ENCODE measurements at places on chromosomes 3 and 15.

DNA sequence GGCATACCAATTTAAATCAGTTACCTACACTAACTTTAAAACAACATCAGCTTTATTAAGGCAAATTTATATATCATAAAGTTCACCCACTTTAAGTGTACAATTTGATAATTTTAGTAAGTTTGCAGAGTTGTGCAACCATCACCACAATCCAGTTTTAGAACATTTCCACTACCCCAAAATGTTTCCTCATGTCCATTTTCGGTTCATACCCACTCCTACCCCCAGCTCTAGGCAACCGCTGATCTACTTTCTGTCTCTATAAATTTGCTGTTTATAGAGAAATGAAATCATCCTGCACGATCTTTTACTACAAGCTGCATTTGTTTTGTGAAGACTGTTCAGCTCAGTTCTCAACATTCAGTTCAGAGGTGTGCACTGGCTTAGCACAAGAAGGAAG, 31.5 kb upstream of the FAM81A start:
- DNase-seq, result no peak

DNA sequence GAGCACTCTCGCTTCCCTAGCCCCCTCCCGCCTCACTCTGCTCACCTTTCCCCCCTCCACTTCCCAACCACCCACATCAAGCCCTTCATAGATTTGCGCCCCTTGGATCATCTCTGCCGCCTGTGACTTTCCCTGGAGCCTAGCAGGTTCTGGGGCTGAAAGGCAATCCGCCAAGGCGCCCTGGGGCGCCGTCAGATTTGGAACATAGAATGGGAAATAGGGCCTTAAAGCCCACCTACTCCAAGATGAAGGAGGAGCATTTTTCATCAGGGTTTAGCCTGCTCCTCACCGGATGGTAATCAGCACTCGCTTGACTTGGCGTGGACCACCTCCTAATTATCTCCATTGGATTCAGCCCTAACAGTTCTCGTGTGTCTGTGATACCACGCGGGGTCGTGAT, 1.3 kb downstream of the CPNE4 start:
- DNase-seq, result no peak

- DNase-seq, result no peak
Observed at GRCh38 chr3:41234823-41235721, 35.8 kb downstream of the CTNNB1 start.

DNA sequence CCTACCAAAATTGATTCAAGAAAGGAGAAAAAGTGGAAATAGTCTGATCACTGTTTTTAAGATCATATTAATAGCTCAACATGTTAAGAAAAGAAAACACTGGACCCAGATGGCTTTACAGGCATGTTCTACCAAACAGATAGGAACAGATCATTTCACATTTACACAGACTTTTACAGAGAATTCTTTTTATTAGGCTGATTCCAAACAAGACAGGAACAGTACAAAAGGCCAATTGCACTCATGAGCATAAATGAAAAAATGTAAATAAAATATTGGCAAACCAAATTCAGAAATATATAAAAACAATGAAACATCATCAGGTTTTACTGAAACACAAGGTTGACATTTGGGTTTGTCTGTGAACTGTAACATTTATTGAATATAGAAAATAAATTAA, 106.5 kb downstream of the WNT5A start:
- DNase-seq, result no peak

DNA sequence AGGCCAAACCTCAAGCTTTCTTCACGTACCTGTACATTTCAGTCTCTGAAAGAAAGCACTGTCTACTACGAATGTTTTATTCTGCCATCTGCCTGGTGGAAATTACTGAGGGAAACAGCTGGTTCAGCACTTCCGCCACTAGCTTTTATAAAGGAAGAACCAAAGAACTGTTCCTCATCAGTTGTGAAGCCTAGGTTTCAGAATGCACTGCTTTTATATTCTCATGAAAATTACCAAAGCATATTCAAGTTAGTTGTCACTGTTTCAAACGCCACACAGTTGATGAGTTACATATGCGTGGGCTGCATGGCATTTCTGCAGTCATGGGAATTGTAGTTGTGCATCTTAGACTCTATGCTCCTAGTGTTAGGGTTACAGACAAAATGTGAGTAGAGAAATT, 21.5 kb upstream of the ZBTB38 start:
- no peak for DNase-seq

DNA sequence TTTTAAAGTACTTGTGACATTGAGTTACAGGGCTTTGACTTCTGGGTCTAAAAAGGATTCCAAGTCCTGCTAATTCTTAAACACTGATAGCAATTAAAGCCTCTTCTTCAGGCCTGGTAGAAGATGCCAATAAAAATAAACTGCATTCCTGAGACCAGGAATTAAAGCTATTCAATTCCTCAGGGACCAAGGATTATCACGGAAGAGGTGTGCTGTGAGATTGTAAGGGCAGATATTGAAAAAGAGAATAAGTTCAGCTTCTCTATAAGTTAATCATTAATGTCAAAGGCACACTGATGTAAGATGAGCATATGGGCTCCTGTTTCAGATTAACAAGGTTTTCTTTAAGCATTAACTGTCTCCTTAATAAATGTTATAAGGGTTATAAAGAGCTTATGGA, 611.3 kb downstream of the SI start:
- DNase-seq, result no peak

GRCh38 chr3:147427746-147428145, 18.6 kb downstream of the ZIC1 start:
- DNase-seq, result no peak

- no peak for DNase-seq
Observed at GRCh38 chr15:39236375-39236774, 344.5 kb upstream of the THBS1 start.

DNA sequence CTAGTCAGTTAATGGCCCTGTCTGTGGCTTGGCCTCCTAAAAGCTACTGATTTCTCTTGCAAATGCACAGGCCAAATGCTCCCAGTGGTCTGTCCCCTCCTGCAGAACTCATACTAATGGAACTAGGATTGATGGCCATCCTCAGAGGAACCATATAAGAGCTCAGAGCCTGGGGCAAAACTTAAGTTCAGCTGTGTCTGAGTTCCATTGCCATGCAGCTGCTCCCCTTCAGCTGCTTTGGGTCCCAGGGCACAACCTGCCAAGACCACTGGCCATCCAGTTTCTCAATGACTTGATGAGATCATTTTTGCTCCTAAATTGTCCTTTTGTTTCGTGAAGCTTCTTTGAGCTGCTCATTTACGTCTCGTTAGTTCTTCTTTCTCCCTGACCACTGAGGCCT, 529.5 kb upstream of the TBL1XR1 start:
- no peak for DNase-seq

- no peak for DNase-seq
Observed at GRCh38 chr3:168360993-168361392, 265.3 kb upstream of the GOLIM4 start.

DNA sequence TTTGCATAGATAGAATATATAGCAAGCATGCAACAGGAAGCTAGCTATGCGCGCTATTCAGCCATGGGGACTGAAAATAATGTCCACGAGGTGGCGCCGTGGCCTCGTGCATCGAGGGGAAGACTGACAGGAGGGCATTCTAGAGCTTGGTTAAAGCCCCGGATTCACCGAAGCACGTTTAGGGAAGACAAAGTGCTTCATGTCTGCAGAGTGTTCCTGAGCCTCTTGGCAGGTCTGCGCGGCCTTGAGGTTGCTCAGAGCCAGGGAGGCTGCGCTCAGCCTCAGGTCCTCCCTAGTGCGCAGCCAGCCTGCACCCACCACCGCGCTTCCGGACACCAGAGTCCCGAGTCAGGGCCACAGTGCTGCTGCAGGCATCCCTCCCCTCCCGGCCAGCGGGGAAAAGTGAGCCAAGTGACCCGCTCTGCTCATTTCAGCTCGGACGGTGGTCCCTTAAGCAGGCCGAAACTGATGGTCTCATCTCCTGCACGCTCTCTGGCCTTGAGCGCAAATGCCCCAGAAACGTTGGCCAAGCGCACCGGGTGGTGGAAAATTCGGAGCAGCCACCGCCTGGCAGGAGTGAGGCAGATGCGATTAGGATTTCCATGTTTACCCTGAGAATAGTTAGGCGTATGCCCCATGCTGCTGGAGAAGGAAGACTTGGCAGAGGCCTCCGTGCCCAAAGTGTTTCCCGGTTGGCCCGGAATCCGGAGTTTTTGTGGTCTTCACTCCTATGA, 24.8 kb downstream of the GABRA5 start:
- DNase-seq, result no peak

DNA sequence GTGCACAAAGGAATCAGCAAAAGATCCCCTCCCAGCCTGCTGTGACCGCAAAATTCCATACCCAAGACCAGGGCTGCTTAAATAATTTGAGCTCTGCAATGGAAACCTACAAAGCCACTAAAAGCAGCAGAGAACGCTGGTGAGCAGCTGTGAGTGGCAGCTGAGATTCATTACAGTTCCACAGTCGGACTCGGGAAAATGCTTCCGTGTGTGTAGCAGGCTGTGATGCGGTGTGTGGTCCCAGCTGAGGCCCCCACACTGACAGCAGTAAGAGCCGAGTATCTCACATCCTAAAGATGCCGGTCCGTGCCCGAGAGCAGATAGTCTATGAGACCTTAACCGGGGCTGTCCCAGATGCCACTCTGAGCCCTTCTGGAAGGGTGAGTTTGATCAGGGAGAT, 37.4 kb downstream of the TM2D3 start:
- no peak for DNase-seq

DNA sequence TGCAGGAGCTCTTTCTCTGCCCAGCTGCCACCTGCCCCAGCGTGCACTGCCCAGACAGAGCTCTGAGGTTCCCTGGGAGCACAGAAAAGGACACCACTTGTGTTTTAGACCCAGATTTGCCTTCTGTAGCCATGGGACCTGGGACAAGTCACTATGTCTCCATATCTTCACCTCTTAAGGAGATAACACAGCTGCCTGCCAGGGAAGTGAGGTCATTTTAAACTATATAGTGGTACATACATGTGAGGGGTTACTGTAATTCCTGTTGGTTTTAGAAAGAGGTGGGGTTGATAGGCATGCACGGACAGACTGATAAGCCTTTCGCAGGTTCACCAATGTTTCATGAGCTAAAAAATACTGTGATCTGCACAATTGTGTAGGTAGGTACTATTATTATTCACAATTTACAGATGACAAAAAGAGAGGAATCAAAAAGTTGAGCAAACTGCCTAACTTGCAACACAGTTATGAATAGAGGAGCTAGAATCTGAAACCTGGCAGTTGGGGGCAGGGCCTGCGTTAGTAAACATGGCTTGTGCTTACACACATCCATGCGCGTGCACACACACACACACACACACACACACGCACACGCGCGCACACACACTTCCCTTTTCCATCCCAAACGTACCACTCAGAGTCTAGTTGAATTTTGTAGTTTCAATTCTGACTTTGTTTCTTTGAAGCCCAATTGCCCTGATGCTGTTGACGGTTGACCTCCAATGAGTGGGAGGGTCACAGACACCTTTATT, 193.6 kb downstream of the FAM43A start:
- no peak for DNase-seq

- no peak for DNase-seq
Observed at GRCh38 chr3:37941608-37942508, 48.7 kb upstream of the VILL start.
